ENCODE measurements at places on chromosomes 5 and 9. TPM values are rescaled to one million over a fixed set of nuclear protein-coding genes. Genes with fewer than 3 reads are reported as not detected.

Gene STPG3
- total RNA-seq, result not detected

Gene UGT3A2
- total RNA-seq, result not detected

Gene OBP2B
- not detected for total RNA-seq

Gene PBX3
- total RNA-seq, result 18.7 TPM

Gene TRIP13
- 82.0 TPM for total RNA-seq

Gene NOXA1
- not detected for total RNA-seq

Gene SUSD3
- total RNA-seq, result 0.40 TPM

Gene CCL28
- 0.12 TPM for total RNA-seq

Gene ECM2
- not detected for total RNA-seq

Gene RBM27
- 36.4 TPM for total RNA-seq

Gene OLFM1
- total RNA-seq, result 37.1 TPM

Gene YTHDC2
- total RNA-seq, result 9.0 TPM

Gene C9orf50
- total RNA-seq, result not detected

Gene AQP7
- total RNA-seq, result not detected

- peak; percentile 96 for DNase-seq
These were observed at the start of gene ZBTB43 for GRCh38 chr9:126804696-126805553. TSS of gene ZBTB43 (plus strand) at chr9:126805040. CDS start at chr9:126832510, 27,470 bp downstream.

GRCh38 chr5:73896097-73896496 lies 270.1 kb downstream of the ARHGEF28 start:
- DNase-seq, result no peak

DNA sequence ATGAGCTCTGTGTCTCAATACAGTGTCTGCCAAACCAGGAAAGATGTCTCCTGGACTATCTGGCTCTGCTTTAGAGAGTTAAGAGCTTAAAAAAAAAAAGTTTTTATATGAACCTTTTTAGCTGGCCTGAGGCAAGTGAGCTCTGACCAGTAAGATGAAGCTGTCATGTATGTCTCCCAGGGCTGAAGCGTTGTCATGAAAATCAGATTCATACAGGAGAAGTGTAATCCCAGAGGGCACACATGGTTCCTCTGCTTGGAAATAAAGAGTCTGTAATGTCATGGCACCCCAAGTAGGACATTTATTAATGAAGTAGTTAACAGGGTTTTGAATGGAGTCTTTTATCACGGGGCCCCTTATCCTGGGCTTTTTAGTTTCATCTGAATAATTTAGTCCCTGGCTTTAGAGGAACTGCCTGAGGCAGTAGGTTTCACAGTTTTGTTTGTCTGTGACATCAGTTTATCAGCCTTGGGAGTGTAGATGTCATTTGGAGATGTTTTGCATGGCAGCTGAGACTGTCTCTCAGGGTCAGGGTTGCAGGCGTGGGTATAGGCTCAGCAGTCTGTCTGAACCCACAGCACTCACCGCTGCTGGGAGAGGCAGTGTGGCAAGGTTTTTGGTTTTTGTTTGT lies 223.3 kb downstream of the DIRAS2 start:
- no peak for DNase-seq

DNA sequence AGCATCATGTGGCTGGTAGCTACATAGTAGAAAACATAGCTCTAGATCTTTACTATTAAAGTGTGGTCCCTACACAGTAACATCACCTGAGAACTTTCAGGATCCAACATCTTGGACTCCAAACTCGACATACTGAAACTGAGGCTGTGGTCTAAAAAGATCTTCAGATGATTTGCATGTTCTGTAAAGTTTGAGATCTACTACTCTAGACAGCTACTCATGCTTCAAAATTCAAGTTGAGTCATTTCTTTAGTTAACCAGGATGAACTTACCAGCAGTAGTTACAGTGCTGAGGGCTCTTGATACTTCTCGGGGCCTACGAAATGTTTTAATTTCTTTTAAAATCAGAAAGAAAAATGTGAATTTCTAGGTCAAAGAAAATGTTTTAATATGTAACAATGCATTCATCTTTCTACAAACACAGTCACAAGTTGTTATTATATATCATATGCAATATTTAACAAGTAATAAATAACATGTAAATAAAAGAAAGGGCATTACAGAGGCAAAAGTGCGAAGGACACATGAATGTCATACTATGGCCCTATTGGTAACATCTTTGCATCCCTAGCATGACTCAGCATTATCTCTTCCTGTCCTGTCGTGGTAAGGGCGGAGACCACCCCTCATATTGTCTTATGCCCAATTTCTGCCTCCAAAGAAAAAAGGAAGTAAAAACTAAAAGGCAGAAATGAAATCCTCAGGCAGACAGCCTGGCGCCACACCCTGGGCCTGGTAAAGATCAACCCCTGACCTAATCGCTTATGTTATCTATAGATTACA lies 563.9 kb upstream of the TLE4 start:
- DNase-seq, result no peak

- peak; percentile 40 for DNase-seq
These were observed 2.0 kb downstream of the RNF44 start for GRCh38 chr5:176535101-176535663.

DNA sequence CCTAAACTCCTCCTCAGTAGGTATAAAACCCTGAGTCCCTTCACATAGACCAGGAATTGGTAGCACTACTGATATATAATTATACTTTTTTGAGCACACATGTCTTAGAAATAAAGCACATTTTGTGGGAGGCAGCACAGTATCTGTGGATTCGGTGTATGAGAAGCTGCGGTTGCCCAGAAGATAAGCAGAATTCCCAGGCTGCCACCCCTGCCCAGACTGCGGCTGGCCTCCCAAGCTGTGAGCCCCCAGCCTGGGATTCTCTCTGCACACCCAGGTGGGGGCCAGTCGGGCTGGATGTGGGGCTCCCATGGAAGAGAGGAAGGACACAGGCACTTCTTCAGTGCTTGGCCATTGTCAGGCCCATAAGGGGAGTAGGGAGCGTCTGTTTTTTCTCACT lies 25.6 kb upstream of the ANGPTL2 start:
- DNase-seq, result no peak

- no peak for DNase-seq
These were observed 24.7 kb upstream of the ADAM19 start for GRCh38 chr5:157600252-157600651.

GRCh38 chr5:161400583-161400982 lies 145.9 kb downstream of the GABRB2 start:
- no peak for DNase-seq

GRCh38 chr9:76372336-76372735 lies 21.9 kb downstream of the RFK start:
- no peak for DNase-seq

GRCh38 chr9:85892401-85892800 lies 48.5 kb upstream of the NAA35 start:
- no peak for DNase-seq

DNA sequence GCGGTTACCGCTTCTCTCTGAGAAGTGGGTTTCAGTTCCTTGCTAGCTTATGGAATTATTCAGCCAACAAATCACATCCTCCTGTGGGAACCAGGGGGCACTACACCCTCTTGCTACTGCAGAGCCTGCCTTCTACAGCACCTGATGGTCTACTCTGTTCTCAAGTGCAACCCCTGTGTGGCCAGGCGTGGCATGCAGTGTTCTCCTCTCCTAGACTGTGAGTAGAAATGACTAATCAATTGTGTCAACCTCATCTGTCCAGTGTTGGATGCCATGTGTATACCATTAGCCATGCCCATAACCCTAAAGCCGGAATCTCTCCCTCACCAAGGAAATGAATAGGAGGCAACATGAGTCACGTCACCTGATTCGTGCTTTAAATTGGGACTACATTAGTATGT lies 117.2 kb upstream of the LIFR start:
- no peak for DNase-seq

DNA sequence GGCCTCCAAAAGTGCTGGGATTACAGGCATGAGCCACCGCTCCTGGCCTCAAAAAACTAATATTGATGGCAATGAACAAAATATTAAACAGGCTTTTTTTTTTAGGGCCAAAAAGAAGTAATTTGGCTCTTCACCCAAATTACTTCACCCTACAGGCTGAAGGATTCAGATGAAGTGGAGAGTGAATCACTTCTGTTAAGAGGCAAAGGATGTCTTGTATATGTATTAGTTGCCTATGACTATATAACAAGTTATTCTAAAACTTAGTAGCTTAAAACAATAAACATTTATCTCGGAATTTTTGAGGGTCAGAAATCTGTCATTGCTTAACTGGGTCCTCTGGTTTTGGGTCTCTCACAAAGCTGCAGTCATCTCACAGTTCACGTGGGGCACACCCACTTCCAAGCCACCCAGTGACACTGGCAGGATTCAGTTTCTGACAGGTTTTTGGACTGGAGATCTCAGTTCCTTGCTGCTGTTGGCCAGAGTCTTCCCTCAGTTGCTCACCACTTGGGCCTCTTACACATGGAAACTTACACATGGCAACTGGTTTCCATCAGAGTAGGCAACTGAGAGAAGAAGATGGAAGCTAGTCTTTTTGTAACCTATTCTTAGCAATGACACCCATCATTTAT lies 66.7 kb downstream of the IQGAP2 start:
- DNase-seq, result peak; percentile 75

DNA sequence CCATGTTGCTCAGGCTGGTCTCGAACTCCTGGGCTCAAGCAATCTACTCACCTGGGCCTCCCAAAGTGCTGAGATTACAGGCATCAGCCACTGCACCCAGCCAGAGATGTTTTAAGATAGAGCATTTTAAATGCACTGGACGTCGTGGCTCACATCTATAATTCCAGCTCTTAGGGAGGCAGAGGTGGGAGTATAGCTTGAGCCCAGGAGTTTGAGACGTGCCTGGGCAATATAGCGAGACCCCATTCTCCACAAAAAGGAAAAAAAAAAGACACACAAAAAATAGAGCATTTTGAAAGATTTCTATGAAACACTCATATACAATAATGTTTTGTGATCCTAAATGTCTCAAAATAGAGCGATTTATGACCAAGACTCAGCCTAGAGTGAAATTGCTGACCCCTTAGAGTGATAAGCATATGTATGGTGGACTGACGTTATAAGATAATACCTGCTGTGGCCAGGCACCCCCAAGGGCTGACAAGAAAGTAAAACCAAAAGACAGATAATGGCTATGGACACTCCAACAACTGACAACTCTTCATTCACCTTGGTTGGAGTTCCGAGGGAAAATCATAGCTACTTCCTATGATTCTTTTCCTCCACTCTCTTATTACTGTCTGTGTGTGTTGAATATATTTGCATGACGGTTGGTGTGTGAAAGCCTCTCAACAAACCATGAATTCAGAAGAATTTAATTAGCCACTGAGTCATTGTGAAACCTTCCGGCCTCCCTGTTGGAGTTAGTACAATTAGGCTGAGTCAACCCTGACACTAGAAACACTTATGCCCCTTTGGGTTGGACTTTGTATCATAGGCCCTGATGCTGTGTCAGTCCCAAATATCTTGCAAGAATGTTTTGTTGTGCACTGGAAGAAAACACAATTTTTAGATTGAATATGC lies 526.5 kb upstream of the NUDT12 start:
- peak; percentile 11 for DNase-seq
